MM.1S (cell line): ENCODE measurements at places on chromosomes 4 and X.

DNA sequence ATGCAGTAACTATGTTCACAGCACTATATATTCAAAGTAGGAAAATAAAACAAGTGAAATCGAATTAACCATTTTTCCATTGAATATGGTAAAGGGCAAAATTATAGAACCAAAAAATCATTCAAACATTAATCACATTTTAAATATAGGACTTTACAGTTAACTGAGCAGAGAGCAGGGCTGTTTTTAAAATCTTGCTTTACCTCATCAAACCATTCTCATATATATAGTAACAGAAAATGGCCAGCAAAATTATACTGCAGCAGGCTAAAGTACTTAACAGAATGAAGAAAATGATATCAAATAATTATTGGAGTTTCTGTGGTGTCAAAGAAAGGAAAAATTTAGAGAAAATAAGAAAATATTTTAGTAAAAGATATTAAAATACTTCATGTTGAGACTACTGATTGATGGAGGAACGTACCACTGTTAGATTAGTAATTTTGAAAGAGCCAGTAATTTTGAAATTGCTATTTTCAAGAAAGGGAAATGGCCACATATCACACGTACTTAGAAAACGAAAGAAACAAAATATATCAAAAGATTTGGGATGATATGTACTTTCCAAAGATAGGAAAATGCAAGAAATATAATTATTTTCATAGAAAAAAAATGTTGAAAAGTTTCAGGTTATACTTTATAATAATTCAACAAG is 813.7 kb downstream of the DMD start:
- H3K4me1 ChIP-seq = no peaks in the 10 kb centered on the region
- no peaks in the 10 kb centered on the region for H3K27me3 ChIP-seq
- no peak overlapping the region for H3K27ac ChIP-seq
- DNase-seq = no peak
- no peaks in the 10 kb centered on the region for H3K36me3 ChIP-seq

DNA sequence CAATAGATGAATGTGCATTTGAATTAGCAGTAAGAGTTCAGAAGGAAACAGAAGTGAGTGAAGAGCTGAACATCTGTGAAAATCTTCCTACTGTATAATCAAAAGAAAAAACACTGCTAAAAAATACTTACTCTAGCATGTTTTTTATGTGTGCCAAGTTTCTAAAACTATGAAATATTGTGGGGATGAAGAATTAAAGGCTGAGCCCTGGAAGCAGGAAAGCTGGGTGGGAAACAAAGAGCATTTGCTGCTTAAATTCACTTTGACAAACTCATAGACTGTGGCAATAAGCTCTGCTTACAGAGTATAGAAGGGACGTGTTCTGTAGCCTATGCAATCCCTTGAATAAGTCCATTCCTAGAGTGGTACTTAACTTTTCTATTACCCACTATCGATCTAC is 261.7 kb downstream of the ANKRD50 start:
- H3K36me3 ChIP-seq = no peaks in the 10 kb centered on the region
- no peak overlapping the region for H3K27ac ChIP-seq
- H3K27me3 ChIP-seq = no peaks in the 10 kb centered on the region

DNA sequence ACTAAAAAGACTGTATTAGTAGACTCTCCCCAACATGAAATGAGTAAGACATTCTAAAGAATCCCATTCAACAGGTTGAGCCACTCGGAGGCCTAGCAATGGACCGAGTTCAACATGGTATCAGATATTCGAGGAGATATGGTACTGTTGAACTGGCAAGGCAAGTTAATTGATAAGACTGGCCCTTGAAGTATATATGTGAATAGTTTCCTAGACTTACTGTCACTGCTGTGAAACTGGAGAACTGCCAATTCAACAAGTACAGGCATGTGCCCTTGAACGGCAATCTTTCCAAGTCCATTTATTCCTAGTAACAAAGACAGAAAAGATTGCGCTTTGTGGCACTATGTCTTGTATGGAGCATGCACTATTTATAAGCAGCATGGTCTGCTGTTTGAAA is 24.4 kb downstream of the FAT1 start:
- no peaks in the 10 kb centered on the region for H3K4me1 ChIP-seq
- no peaks in the 10 kb centered on the region for H3K27me3 ChIP-seq
- no peak overlapping the region for H3K27ac ChIP-seq
- DNase-seq = no peak
- no peak overlapping the region for H3K4me3 ChIP-seq

GRCh38 chr4:6264225-6264540 is 5.5 kb upstream of the WFS1 start:
- H3K36me3 ChIP-seq = no peaks in the 10 kb centered on the region
- H3K4me1 ChIP-seq = peaks cover 4% of the 10 kb centered on the region
- H3K27me3 ChIP-seq = peaks cover 7% of the 10 kb centered on the region; the same call in 1 of the 2 replicates
- DNase-seq = peak; percentile 68

DNA sequence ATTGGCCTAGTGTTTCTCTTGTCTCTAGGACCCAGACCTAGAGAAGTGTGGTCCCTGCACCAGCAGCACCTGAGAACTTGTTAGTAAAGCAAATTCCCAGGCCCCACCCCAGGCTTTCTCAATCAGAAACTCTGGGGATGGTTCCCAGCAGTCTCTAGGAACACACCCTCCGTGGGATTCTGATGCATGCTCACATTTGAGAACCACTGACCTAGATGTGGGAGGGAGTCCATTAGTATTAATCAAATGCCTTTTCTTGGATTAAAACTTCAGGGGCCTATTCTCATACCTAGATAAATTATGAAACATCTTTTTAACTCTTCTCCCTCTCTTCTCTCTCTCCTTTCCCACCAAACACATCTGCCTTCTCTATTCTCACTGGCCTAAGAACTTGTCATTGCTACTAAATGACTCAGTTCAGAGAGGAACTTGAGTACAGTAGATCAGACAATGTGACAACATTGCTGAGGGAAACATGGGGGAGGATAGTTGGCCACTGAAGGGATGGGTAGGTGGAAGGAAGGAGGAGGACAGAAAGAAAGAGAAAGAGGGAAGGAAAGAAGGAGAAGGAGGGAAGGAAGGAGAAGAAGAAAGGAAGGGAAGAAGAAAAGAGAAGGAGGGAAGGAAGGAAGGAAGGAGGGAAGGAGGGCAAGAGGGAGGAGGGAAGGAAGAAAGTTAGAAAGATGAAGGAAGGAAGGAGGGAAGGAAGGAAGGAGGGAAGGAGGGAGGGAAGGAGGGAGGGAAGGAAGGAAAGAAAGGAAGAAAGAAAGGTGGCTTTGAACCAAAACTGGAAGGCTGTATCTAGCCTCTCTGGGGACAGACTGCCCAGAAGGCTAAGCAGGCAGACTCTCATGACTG is 132.7 kb upstream of the MAP3K15 start:
- H3K27ac ChIP-seq = no peak overlapping the region
- H3K4me3 ChIP-seq = no peak overlapping the region
- DNase-seq = no peak
- no peaks in the 10 kb centered on the region for H3K36me3 ChIP-seq
- H3K27me3 ChIP-seq = no peaks in the 10 kb centered on the region

GRCh38 chrX:135544338-135544948 is 24.0 kb downstream of the INTS6L start:
- DNase-seq = no peak
- H3K4me3 ChIP-seq = no peak overlapping the region
- H3K27ac ChIP-seq = no peak overlapping the region
- no peaks in the 10 kb centered on the region for H3K36me3 ChIP-seq

GRCh38 chrX:51463322-51463721 is 33.1 kb downstream of the NUDT11 start:
- H3K4me1 ChIP-seq = no peaks in the 10 kb centered on the region
- no peaks in the 10 kb centered on the region for H3K27me3 ChIP-seq
- no peak overlapping the region for H3K4me3 ChIP-seq
- no peaks in the 10 kb centered on the region for H3K36me3 ChIP-seq
- H3K27ac ChIP-seq = no peak overlapping the region

- no peak for DNase-seq
- no peaks in the 10 kb centered on the region for H3K4me1 ChIP-seq
- no peaks in the 10 kb centered on the region for H3K27me3 ChIP-seq
- H3K4me3 ChIP-seq = no peak overlapping the region
- H3K27ac ChIP-seq = no peak overlapping the region
These were observed 15.5 kb downstream of the MAGEA9B start for GRCh38 chrX:149571770-149572169.

DNA sequence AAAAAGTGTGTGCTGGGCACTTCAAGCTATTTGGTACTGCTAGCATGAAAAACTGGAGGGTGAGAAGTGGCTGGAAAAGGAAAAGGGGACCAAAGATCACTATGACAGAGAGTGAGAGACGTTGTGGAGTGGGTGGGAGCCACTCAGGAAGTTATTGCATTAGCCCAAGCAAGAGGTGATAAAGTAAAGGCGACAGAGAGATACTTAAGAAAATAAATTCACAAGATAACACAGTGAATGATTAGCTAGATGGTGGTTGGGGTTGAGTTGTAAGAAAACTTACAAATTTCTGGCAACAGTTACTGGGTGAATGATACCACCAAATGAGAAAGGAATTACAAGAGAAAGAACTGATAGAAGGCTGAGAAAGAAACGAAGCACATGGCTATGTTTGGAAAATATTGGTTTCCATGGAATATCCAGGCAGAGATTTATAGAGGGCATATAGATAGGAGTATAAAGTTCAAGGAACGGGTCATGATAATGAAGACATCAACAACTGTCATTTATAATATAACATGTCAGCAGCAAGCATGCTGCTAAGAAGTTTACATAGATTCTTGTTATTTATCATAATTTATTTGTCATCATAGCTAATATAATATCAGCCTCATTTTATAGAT is 60.7 kb downstream of the CASK start:
- H3K27me3 ChIP-seq = no peaks in the 10 kb centered on the region
- H3K4me1 ChIP-seq = no peaks in the 10 kb centered on the region
- no peak for DNase-seq
- no peak overlapping the region for H3K27ac ChIP-seq
- no peaks in the 10 kb centered on the region for H3K36me3 ChIP-seq
- H3K4me3 ChIP-seq = no peak overlapping the region

GRCh38 chrX:97616883-97617530 is 733.3 kb downstream of the RPA4 start:
- 0 out of 2 replicates have a peak, but pooled peaks cover 12% of the 10 kb centered on the region for H3K4me1 ChIP-seq
- peak overlapping the region; percentile 68; the same call in 1 of the 2 replicates for H3K27ac ChIP-seq
- H3K4me3 ChIP-seq = peak overlapping the region; percentile 31
- no peaks in the 10 kb centered on the region for H3K36me3 ChIP-seq

GRCh38 chr4:8046925-8047541 is 107.4 kb upstream of the AFAP1 start:
- H3K27ac ChIP-seq = no peak overlapping the region
- DNase-seq = no peak
- no peaks in the 10 kb centered on the region for H3K4me1 ChIP-seq
- H3K27me3 ChIP-seq = peaks cover 88% of the 10 kb centered on the region
- no peaks in the 10 kb centered on the region for H3K36me3 ChIP-seq

DNA sequence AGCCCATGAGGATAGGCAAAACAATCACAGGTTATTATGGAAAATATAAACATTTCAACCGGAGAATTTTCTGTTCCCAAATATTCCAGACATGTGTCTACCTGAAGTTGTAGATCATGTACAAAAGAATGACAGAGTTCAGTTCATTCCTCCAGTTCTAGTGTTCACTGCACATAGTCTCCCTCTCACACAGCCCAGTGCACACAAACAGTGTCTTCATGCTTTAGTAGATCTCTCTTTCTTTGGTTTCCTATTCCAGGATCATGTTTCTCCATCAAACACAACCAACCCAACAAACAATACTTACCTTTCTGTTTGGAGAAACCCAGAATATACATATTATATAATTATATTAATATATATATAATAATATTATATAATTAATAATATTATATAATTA is 671.9 kb downstream of the TRIML1 start:
- no peaks in the 10 kb centered on the region for H3K4me1 ChIP-seq
- DNase-seq = no peak
- no peak overlapping the region for H3K4me3 ChIP-seq
- no peak overlapping the region for H3K27ac ChIP-seq
- no peaks in the 10 kb centered on the region for H3K36me3 ChIP-seq

DNA sequence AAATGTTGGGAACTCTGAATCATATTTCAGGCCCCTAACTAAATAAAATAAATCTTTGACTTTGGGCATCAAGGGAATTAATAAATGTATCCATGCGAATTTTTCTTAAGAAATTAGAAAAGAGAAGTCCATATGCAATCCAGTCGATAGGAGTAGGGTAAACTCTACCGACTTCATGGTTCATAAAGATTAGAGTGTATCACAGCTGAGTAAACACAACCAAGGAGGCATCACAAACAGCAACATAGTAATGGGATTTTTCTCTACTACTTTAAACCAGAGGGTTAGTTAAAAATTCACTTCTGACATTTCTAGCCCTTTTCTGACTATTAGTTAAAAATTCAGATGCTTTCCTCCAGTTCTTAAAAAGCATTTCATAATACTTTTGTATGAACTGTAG is 19.9 kb downstream of the SEPTIN11 start:
- no peak overlapping the region for H3K4me3 ChIP-seq
- no peak overlapping the region for H3K27ac ChIP-seq
- H3K27me3 ChIP-seq = no peaks in the 10 kb centered on the region
- no peak for DNase-seq
- no peaks in the 10 kb centered on the region for H3K36me3 ChIP-seq

GRCh38 chr4:158814636-158815330 is 46.0 kb downstream of the FNIP2 start:
- H3K36me3 ChIP-seq = no peaks in the 10 kb centered on the region
- H3K4me3 ChIP-seq = no peak overlapping the region
- no peak overlapping the region for H3K27ac ChIP-seq
- peaks cover 47% of the 10 kb centered on the region for H3K4me1 ChIP-seq
